ENCODE measurements at places on chromosomes 5 and 9.
A peak's percentile ranks its signal among the peaks of the same experiment; 100 is the strongest.

- DNase-seq = no peak
Measured at GRCh38 chr9:592225-592624, 249.3 kb upstream of the DMRT1 start.

GRCh38 chr5:109506556-109506955 is 96.8 kb upstream of the PJA2 start:
- no peak for DNase-seq

DNA sequence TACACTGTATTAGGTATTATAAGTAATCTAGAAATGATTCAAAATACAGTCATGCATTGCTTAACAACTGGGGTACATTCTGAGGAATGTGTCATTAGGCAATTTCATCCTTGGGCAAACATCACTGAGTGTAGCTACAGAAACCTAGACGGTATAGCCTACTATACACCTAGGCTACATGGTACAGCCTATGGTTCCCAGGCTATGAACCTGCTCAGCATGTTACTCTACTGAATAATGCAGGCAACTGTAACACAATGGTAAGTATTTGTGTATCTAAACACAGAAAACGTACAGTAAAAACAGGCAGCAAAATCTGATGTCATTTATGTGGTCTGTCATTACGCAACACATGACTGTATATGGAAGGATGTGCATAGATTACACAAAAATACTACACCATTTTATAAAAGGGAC is 96.8 kb downstream of the RAPGEF6 start:
- DNase-seq = no peak

GRCh38 chr9:88458716-88459465 is 70.6 kb downstream of the SPIN1 start:
- DNase-seq = no peak

GRCh38 chr5:135662061-135662481 is 83.3 kb upstream of the CXCL14 start:
- no peak for DNase-seq

GRCh38 chr9:97721396-97721795 is 24.3 kb upstream of the XPA start:
- DNase-seq = no peak

DNA sequence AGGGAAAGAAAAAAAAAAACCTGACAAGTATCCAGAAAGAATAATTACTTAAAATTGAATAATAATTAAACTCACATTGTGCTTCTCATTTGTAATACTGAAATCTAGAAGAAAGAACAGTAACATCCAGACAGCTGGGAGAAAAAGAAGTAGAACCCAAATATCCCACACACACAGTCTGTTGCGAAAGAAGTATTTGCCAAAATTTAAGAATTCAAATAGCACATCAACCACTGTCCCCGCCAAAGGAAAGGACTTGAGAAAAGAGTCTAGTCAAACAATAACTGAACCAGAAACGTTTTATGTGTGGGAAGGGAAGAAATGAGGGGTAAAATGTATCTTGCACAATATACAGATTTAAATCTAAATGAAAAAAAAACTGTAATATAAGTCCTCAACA is 202.8 kb downstream of the MLLT3 start:
- no peak for DNase-seq

- no peak for DNase-seq
Measured at GRCh38 chr5:97115932-97116331, 26.5 kb downstream of the LIX1 start.

DNA sequence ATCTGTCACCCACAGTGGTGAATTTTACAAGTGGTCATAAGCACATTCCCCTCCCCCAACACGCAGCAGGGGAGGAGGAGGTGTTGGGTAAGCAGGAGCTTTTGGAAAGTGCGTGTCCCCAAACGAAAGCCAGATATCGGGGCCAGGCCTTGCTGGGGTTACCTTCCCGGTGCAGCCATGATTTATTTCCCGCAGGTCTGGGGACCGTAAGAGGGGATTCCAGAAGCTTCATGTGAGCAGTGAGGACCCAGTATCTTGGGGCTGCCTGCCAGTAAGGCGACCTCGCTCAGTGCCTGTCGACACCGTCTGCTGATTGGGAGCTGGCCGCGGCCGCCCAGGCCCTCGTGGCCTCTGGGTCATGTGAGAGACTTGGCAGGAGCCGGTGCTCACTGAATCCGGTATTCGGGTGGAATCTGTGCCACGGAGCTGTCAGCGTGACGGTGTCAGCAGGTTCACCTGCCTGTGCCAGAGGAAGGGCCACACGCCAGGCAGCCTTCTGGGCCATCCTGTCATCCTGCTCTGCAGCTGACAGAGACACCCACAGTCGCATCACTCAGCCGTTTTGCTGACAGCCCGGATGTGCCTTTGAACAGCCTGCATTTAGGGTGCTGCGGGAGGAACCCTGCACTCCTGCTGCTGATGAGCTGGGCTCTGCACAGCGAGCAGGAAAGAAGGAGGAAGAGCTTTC is 37.3 kb downstream of the SEC61B start:
- peak; percentile 26 for DNase-seq

DNA sequence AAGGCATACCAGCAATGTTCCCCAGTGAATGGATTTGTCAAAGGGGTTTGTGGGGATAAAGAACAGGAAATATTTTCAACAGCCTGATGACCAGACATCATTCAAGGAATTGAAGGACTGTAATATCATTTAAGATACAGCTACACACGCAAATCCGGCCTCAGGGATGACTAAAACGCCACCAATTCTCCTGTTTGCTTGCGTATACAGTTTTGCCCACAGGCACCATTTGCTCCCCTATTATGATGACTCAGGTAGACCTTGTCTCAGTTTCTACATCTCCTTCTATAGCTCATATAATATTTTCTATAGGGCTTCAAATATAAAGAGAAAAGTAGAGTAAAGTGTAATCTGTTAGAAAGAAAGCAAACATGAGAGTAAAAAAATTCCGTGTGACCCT is 29.7 kb upstream of the ITGA1 start:
- DNase-seq = no peak
